ENCODE measurements at places on chromosomes 1 and 21. TPM values are rescaled to one million over a fixed set of nuclear protein-coding genes. Genes with fewer than 3 reads are reported as not detected.

MECR gene
- 35.9 TPM for total RNA-seq

OR2M3 gene
- not detected for total RNA-seq

KIF14 gene
- total RNA-seq, result 13.8 TPM

NRIP1 gene
- total RNA-seq, result 22.9 TPM

C1orf115 gene
- 4.6 TPM for total RNA-seq

RHBDL2 gene
- total RNA-seq, result not detected

CD1D gene
- 0.72 TPM for total RNA-seq

HSPB7 gene
- 0.21 TPM for total RNA-seq

CCDC27 gene
- total RNA-seq, result not detected

ZBTB8B gene
- total RNA-seq, result 0.03 TPM

GPN2 gene
- total RNA-seq, result 41.1 TPM

SH3BGR gene
- 1.2 TPM for total RNA-seq

GPR157 gene
- total RNA-seq, result 10.1 TPM

MYBPH gene
- total RNA-seq, result not detected

ADAMTS4 gene
- total RNA-seq, result 0.13 TPM

NGF gene
- total RNA-seq, result not detected

KRTAP12-2 gene
- total RNA-seq, result not detected

MYOM3 gene
- not detected for total RNA-seq

PPIAL4G gene
- not detected for total RNA-seq

PSRC1 gene
- 6.1 TPM for total RNA-seq

ARHGAP29 gene
- total RNA-seq, result 0.24 TPM

SPAG17 gene
- total RNA-seq, result not detected

NEGR1 gene
- not detected for total RNA-seq

PDZK1IP1 gene
- not detected for total RNA-seq

TFF1 gene
- total RNA-seq, result 0.40 TPM

AMIGO1 gene
- 0.27 TPM for total RNA-seq

THEM5 gene
- total RNA-seq, result not detected

TAL1 gene
- 0.05 TPM for total RNA-seq

RGS8 gene
- total RNA-seq, result 0.31 TPM

FOXD2 gene
- total RNA-seq, result not detected

ZSWIM5 gene
- total RNA-seq, result 0.74 TPM

COA7 gene
- 20.2 TPM for total RNA-seq

PEX11B gene
- 31.1 TPM for total RNA-seq

BLACAT1 gene
- total RNA-seq, result 0.21 TPM

KANK4 gene
- not detected for total RNA-seq

S100A9 gene
- 0.37 TPM for total RNA-seq

MRPS21 gene
- 80.0 TPM for total RNA-seq

TMEM79 gene
- total RNA-seq, result 4.0 TPM
